Mammary epithelial cell (primary cell): ENCODE measurements at places on chromosomes 13 and 19.

DNA sequence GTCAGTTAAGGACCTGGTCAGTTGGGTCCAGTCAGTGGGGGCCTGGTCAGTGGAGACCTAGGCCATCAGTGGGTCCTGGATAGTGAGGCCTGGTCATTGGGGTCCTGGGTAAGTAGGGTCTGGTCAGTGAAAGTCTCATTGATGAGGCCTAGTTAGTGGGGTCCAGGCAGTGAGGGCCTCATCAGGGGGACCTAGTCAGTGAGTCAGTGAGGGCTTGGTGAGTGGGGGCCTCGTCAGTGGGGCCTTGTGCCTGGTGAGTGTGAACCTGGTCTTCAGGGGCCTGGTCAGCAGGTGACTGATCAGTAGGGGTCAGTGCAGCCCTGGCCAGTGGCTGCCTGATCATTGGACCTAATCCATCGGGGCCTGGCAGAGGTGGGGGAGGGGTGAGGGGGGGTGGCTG lies 42.6 kb upstream of the TPM4 start:
- no peak for DNase-seq

- no peak for DNase-seq
Observed at GRCh38 chr13:37338726-37339385, 233.4 kb upstream of the CSNK1A1L start.

DNA sequence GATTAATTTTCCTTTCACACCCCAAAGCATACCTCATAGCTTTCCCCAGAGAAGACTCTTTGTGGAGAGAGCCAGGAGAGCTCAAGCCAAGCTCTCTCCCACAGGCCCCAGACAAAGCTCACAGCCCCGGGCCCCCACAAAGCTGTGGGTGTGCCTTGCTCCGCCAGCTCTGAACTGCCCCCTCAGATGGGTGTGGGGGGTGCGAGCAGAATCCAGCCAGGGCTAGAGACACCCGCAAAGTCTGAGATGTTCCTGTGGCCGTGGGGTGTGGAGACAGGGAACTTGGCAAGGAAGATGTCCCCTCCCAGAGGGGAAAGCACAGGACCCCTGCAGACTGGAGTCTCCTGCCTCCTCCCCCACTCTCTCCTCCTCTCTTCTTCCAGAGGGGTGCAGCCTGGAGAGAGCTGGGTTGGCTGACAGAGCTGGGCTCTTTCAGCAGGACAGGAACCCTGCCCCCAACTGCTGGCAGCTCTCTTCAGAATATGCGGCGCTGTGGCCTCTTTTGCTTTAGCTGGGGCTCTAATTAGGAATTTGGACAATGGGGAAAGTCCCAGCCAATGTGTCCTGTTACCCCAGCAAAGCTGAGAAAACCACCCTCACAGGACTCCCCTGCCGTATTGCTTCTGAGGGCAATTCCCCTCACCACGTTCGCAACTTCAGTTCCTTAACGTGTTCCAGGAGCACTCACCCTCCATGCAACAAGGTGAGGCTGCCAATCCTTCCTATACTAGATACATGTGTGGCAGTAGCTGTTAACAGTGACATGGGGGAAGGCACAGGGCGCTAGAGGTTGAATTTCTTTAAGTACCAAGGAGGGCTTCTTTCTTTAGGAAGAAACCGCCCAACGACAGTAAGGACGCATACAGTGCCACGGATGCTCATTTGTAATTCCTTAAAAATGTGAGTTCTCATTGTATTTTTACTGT lies 170.0 kb downstream of the COL4A1 start:
- no peak for DNase-seq

DNA sequence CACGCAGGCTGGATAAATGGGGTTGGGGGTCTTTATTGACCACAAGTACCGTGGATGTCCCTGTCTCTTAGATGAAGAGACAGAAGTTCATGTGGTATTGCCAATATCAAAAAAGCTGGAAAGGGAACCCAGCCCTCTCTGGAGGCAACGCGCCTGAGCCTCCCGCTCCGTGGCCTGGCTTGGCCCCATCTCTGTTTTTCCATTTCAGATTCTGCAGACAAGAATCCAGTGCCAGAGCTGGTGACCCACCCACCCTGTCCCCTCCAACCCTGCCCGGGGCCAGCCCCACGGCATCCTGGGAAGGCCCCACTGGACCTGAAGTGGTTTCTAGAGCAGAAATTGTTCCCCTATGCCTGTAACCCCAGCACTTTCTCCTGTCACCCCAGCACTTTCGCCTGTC lies 57.7 kb downstream of the PTPRS start:
- DNase-seq = no peak

DNA sequence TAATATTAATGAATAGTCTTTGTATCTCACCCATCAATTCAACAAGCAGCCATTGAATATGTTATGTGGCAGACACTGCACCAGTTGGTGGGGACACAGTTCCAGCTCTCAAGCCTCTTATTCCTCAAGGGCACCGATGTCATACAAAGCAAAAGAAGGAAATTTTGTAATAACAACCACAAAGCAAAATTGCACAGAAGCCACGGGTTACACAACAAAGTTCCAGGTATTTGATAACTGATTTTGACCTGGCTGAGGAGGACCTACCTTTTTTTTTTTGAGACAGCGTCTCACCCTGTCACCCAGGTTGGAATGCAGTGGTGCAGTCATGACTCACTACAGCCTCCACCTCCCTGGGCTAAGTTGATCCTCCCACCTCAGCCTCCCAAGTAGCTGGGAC lies 266.7 kb downstream of the FOXO1 start:
- peak; percentile 25 for DNase-seq

DNA sequence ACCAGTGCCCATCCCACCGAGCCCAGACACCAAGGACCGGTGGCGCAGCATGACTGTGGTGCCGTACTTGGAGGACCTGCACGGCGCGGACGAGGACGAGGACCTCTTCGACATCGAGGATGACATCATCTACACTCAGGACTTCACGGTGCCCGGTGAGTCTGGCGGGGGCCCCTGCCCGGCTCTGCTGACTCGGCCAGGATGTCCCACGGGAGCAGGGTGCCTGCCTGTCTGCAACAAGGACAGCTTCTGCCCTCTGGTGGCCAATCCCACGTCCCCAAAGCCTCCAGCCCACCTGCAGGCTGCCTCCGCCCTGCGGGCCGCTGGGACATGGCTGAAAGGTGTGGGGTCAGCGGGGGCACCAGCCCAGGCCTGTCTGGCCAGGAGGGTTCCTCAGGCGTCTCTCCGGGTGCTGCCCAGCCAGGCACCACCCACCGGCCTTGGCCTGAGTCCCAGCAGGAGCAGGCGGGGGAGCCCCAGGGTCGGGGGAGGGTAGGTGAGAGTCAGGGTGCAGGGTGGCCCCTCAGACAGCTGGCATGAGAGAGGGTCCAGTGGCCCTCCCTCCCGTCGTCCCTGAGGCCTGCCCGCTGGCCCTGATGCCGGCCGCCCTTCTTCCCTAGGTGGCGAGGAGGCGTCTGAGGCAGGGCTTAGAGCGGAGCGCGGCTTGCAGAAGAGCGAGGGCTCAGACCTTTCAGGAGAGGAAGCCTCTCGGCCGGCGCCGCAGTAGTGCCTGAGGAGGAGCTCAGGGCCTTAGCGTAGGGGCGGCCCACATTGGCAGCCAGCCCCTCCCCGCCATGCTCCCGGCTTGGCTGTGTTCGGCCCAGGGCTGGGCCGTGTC lies 14.6 kb downstream of the CBARP start:
- DNase-seq = no peak

DNA sequence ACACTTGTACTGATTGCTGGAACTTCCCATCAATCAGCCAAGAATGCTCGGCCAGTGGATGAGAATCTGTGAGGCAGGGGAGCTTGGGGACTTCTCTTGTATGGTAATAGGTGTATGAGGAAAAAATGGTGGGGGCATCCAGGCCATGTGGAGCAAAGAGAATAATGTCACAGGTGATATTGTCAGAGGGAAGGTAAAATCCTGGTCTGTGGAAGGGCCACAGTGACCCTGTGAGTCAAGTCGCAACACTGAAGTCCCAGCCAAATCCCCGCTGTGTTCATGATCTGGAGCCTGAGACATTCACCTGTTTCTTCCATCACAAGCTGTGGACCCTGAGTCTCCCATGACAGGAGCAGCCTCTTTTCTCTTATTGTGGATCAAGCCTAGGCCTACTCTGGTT lies 8.1 kb downstream of the PSG7 start:
- no peak for DNase-seq

DNA sequence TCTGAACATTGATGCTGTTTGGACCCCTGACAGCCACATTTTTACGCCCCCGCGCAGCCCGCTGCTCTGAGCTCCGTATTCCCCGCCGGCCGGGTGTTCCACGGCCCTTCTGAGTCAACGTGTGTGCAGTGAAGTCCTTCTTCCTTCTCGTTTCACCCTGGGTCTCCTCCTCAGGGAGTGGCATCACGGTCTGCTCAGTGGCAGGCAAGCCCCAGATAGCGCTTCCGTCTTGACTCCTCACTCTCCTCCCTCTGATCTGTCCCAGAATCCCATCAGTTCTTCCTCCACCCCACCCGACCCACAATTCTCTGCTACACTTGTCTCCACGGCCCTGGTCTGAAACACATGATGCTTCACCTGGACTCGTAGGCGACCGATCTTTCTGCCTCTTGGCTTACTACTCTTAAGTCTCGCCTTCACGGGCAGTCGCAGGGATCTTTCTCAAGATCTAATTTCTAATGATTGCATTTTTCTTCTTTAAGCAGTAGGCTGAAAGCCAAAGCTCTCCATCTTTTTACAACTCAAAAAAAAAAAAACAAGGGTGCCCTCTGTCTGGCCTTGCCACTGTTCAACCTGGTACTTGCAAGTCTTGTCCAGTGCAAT lies 33.9 kb downstream of the CCNE1 start:
- peak; percentile 44 for DNase-seq

DNA sequence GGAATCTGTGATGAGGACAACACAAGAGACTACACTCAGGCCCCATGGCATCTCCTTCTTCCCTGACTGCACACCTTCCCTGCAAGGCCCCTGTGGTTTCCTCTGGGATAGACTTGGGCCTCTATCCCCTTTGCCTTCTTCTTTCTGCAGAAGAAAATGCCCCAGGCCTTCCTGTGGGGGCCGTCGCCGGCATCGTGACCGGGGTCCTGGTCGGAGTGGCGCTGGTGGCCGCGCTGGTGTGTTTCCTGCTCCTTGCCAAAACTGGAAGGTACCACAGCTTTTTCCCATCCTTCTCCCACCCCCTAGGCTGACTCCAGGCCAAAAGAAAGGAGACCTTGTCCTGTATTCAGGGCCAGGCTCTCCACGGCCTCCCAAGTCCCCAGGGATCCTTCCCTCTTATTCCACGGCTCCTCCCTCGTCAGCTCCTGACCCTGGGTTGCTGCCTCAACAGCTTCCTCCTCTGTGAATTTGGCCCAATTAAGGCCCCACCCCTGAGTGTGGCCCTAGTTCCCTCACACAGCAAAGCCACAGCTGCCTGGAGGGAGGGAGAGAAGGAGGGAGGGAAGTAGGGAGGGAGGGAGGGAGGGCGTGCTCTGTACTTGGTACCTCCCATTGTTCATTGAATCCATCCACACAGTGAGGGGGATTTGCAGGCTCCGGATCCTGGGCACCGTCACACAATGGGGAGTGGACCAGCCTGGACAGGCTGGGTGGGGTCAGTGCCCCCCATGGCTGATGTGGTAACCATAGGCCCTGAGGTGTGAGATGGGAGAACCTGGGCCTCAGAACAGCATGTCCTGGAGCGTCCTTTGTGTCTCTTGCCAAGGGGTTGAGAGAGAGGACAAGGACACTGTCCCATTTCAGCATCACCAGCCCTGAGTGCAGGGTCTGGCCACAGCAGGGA lies 12.5 kb downstream of the CEACAM3 start:
- no peak for DNase-seq

- no peak for DNase-seq
Observed at GRCh38 chr13:92451060-92451459, 775.5 kb upstream of the GPC6 start.

GRCh38 chr19:1896508-1896907 lies 8.7 kb upstream of the ADAT3 start:
- no peak for DNase-seq

DNA sequence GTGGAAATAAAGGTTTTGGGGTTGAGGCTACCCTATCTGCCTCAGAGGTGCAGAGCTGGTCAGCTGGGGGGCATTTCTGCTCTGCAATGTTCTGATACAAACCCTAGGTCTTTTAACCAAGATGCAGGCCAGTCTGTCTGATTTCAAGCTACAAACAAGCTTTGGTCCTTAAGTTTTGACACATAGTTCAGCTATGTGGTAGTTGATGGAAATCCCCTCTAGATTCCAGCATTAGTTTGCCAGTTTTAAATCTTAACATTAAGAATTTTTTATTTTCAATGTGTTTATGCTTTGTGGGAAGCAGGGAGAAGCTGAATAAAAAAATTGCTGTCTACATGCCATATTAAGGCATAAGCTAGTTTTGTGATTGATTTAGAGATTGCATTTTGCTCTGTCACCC lies 225.7 kb downstream of the LMO7 start:
- DNase-seq = no peak

- no peak for DNase-seq
Observed at GRCh38 chr13:33158816-33159215, 126.7 kb downstream of the STARD13 start.

DNA sequence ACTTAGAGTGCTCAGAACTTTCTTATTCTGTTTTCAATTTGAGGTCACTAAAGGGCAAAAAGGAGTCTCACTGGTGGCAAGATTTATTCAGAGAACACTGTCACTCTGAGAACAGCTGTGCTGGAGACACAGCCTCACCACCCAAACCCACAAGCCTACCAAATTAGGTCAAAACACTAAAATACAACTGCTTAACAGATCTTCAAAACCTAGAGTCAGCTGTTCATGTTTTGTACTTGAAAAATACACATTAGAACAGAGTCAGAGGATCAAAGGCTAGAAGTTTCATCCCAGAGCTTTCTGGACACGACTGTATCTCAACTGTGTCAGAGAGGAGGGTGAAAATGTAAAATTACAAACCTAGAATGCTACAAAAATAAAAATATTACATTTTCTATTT lies 89.3 kb downstream of the MIPEP start:
- DNase-seq = no peak

GRCh38 chr19:12969292-12969988 lies at the start of gene DAND5:
TSS of gene DAND5 (plus strand) at chr19:12969576. CDS start at chr19:12969661, 85 bp downstream.
- no peak for DNase-seq

GRCh38 chr13:39044536-39044935 lies 6.3 kb downstream of the NHLRC3 start:
- DNase-seq = no peak

DNA sequence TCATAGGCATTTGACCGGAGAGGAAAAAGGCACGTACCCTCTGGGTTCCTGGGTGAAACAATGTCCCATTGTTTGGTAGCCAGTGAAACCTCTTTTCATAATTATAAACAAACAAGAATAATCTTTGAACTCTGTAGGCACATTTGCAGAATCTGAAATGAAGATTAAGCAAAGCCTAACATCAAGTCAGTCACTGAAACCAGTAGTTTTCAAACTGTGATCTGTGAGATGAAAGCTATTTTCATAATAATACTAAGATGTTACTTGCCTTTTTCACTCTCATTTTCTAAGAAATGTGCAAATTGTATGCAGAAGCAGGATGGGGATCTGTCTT lies 105.4 kb downstream of the WDFY2 start:
- peak; percentile 52 for DNase-seq

DNA sequence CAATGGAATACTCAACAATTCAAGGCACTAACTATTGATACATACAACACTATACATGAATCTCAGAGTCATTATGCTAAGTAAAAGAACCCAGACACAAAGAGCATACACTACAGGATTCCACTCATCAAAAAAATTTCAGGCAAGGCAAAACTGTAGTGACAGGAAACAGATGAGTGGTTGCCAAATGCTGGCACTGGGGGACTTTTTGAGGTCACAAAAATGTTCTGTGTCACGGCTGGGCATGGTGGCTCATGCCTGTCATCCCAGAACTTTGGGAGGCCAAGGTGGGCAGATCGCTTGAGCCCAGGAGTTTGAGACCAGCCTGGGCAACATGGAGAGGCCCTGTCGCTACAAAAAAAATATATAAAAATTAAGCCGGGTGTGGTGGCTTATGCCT lies 129.4 kb downstream of the KL start:
- DNase-seq = no peak

GRCh38 chr13:37954191-37954590 lies 84.6 kb upstream of the TRPC4 start:
- peak; percentile 81 for DNase-seq
